ENCODE measurements at places on chromosomes 3 and 15. TPM values are rescaled to one million over a fixed set of nuclear protein-coding genes. Genes with fewer than 3 reads are reported as not detected.
A peak's percentile ranks its signal among the peaks of the same experiment; 100 is the strongest.

DNA sequence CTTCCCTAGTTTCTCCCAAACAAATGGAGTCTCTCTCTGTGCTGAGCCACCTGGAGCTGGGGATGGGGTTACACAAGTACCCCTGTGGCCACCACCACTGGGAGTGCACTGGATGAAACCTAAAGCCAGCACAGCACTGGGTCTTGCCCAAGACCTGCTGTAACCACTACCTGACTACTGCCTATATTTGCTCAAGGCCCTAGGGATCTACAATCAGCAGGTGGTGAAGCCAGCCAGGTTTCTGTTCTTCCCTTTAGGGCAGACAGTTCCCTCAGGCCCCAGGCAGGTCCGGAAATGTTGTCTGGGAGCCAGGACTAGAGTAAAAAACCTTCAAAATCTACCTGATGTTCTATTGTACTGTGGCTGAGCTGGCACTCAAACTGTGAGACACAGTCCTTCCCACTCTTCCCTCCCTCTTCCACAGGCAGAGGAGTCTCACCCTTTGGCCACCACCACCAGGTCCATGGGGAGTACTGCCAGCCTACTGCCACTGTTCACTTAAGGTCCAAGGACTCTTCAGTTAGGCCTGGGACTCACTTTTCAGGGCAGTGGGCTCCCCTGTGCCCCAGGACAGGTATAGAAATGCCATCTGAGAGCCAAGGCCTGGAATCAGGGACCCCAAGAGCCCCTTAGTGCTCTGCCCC lies 23.8 kb downstream of the C3orf20 start:
- H3K27ac ChIP-seq, result no peak overlapping the region
- peaks cover 10% of the 10 kb centered on the region for H3K27me3 ChIP-seq
- H3K4me1 ChIP-seq, result no peaks in the 10 kb centered on the region
- no peak for DNase-seq
- H3K4me3 ChIP-seq, result no peak overlapping the region

DNA sequence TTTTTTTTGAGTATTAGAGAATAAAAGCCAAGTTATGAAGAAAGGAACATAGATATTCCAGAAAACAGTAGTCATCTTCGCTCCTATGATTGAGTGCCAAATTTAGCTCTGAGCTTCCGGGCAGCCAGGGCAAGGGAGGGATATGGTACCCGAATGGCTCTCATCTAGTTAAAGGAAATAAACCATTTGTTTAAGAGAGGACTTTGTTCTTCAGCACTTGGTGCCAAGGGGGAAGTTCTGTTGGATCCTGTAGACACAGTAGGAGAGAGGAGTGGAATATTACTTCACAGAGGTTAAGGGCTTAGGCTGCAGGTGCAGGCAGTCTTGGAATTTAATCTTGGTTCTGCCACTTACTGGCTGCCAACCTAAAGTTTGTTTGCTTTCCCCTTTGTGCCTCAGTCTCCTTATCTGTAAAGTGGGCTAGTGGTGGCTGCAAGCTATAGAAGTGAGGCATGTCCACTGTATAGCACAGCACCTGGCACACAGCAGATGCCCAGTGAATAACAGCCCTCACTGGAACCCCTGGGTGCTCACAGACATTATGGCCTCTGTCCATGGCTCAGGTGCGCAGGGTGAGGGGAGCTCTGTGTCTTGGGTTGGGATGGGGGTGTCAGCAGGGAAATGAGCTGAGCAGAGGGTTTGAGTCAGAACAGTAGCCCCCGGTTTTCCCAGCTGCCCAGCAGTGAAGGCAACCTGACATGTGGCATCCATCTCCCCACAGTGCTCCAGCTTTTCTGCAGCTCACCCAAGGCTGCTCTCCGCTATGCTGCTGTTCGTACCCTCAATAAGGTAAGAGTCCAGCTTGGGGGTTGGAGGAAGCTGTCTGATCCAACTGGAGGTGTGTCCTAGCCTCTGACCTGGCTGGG lies 10.4 kb downstream of the COPG1 start:
- no peaks in the 10 kb centered on the region for H3K4me1 ChIP-seq
- no peaks in the 10 kb centered on the region for H3K27me3 ChIP-seq
- no peak overlapping the region for H3K4me3 ChIP-seq
- no peak for DNase-seq
- no peak overlapping the region for H3K27ac ChIP-seq

DNA sequence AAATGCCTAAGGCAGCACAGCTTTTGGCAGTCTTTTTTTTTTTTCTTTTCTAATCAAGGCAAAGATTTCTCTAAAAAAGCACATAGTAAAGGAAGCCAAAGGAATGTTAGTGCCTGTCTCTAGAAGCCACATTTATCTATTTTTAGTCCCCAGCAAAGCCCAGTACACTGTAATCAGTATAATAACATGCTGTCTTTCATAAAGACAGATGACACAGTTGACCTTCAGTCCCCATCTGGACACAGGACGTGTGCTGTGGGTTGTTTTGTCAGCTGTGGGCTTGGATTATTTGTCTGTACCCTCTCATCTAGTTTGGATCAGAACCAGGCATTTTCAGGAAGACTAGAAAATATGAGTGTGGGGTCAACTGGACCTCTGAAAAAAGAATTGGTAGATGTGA lies 110.4 kb upstream of the CTNNB1 start:
- H3K27me3 ChIP-seq, result peaks cover 2% of the 10 kb centered on the region
- H3K4me1 ChIP-seq, result peaks cover 3% of the 10 kb centered on the region
- no peak overlapping the region for H3K4me3 ChIP-seq
- no peak overlapping the region for H3K27ac ChIP-seq
- DNase-seq, result no peak

- H3K4me1 ChIP-seq, result peaks cover 37% of the 10 kb centered on the region
- peaks cover 4% of the 10 kb centered on the region for H3K36me3 ChIP-seq
- peak; percentile 60 for DNase-seq
These were observed 26.7 kb downstream of the FLNB start for GRCh38 chr3:58034738-58035523.

DNA sequence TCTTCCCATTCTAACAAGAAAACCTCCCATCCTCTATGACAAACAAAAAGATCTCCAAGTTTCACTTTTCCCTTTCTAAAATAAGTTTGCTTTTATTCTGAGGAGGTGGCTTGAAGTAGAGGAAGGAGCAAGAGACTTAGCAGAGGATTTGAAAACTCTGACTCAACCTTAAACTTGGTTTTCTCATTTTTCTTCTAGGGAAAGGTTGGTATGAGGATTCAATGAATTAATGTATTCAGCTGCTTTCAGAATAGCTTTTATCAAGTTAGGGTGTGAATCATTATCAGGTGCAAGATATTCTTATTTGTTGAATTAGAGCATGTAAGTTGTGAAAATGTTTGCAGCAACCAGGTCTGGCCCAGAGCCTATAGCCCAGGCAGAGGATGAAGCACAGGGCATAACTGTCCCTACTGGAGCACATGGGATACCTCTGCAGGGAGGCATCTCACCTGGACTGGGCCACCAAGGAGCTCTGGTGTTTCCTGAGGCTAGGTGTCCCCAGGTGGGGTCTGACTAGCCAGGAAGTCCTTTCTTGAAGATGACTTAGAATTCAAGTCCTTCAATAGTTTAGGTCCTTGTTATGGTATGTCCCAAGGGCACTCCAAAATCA lies 42.3 kb downstream of the SATB1 start:
- peaks cover 77% of the 10 kb centered on the region for H3K36me3 ChIP-seq
- H3K4me1 ChIP-seq, result peaks cover 74% of the 10 kb centered on the region
- H3K4me3 ChIP-seq, result no peak overlapping the region

DNA sequence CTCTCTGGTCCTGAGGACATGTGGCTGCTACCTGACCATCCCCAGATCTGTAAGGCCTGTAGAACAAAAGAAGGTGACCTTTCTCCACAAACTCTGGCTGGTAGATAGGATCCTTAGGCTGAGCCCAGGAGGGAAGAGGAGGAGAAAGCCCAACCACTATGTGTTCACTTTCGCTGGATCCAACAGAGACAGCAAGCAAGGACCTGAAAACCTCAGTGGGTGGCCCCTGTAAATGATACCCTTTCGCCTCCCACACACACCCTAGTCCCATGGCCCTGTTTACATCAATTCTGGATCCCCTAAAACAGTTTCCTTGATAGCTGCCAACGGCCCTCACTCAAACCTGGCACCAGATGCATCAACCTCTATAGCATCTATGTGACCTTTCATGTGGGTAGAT lies 22.4 kb downstream of the CCDC12 start:
- H3K4me3 ChIP-seq, result peak overlapping the region; percentile 55
- no peak for DNase-seq
- H3K4me1 ChIP-seq, result peaks cover 87% of the 10 kb centered on the region
- no peaks in the 10 kb centered on the region for H3K27me3 ChIP-seq
- peak overlapping the region; percentile 79 for H3K27ac ChIP-seq

- peaks cover 13% of the 10 kb centered on the region for H3K4me1 ChIP-seq
- no peak overlapping the region for H3K27ac ChIP-seq
- H3K27me3 ChIP-seq, result peaks cover 21% of the 10 kb centered on the region
These were observed 36.4 kb downstream of the WWTR1 start for GRCh38 chr3:149621218-149622005.

GRCh38 chr3:154582501-154582900 lies 152.5 kb upstream of the GPR149 start:
- no peaks in the 10 kb centered on the region for H3K4me1 ChIP-seq
- H3K27ac ChIP-seq, result no peak overlapping the region
- no peaks in the 10 kb centered on the region for H3K27me3 ChIP-seq
- no peak for DNase-seq

DNA sequence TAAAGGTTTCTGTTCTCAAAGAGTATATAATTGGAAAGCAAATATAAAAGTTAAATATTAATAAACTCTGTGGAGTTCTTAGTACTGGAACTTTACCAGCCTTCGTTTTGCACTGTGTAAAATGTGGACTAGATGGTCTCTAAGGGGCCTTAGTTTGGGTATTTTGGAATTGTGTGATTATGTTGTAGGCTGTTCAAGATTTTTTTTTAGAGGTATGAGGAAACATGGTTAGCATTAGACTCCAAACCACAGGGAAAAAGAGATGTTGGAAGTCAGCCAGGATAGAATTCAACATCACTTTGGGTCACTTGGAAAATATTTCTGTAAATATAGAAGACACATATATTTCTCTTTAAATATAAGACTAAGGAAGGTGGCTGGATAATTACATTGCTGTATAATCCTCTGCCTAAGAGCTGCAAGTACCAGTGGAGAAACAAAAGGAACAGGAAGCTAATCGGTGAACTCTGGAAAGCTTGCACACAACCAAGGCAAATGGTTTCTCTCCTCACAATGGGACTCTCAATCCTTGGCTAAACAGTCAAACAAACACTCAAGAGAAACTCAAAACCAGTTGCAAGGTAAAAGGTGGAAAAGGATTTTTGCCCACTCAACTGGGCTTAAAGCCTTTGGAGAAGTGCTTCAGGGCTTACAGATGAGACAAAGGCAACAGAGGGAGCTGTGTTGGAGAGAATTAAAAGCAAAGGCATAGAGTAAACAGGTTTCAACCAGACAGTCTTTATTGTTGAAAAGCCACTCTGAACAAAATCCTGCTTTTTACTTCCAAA lies 141.7 kb downstream of the NR1D2 start:
- no peaks in the 10 kb centered on the region for H3K27me3 ChIP-seq
- DNase-seq, result no peak
- H3K36me3 ChIP-seq, result no peaks in the 10 kb centered on the region
- H3K4me3 ChIP-seq, result no peak overlapping the region

DNA sequence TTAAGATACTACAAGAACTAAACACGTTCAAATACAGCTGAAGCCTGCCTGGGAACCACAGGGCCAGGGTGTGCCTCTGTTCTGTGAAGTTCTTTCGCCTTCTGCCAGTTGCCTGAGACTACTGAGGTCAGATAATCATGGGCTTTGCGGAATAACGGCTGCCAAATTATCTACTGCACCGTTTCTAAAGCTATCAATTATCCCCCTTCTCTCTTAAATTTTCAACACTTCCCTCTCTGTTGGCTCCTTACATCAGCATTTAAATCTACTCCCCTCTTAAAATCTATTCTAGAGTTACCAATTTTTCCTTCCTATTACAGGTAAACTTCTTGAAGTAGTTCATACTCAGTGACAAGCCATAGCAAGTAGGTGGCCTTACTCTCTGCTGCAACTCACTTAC lies 6.2 kb upstream of the NEO1 start:
- H3K27me3 ChIP-seq, result peaks cover 31% of the 10 kb centered on the region
- no peak for DNase-seq
- H3K4me1 ChIP-seq, result peaks cover 2% of the 10 kb centered on the region
- no peak overlapping the region for H3K27ac ChIP-seq
- no peaks in the 10 kb centered on the region for H3K36me3 ChIP-seq
- H3K4me3 ChIP-seq, result no peak overlapping the region

- H3K4me3 ChIP-seq, result peak overlapping the region; percentile 91
- H3K4me1 ChIP-seq, result peaks cover 67% of the 10 kb centered on the region
- no peaks in the 10 kb centered on the region for H3K27me3 ChIP-seq
- H3K36me3 ChIP-seq, result peaks cover 41% of the 10 kb centered on the region
- DNase-seq, result no peak
- no peak overlapping the region for H3K27ac ChIP-seq
These were observed 2.4 kb downstream of the KPNA4 start for GRCh38 chr3:160562952-160563351.

DNA sequence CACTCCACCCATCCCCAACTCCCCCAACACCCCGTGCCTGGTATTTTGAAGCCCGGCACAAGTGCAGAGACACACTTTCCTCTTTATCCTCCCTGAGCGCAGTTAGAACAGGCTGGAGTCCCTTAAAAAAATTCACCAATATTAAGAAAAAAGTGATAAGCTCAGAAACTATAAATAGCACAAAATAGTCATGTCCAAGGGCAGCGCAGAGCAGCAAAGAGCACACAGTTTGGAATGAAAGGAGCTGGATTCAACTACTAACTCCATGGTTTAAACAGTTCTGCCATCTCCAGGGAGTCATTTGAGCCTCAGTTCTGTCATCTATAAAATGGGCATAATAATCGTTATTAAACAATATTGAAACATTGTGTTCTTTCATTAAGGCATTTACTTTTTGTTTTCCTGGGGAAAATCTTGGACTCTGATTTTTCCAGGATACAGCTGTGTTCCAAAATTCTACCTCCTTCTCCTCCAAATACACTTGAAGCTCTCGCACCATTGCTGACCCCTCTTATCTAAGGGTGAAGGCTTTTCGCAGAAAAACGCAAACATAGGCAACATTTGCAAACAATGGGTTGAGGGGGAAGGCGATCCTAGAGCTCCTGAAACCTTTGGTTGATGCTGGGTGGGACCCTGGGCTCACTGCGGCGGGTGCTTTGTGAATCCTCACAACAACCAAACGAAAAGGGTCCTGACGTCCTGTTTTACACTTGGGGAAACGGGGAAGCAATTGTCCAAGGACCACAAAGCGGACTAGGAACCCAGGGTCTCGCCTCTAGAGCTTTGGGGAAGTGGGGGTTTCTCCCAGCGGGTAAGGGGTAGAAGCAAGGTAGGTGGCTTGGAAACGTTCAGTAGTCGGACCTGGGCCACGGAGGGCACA lies 41.8 kb downstream of the EPHB3 start:
- H3K27ac ChIP-seq, result no peak overlapping the region
- H3K4me1 ChIP-seq, result peaks cover 8% of the 10 kb centered on the region
- no peak for DNase-seq
- peaks cover 56% of the 10 kb centered on the region for H3K27me3 ChIP-seq

- H3K36me3 ChIP-seq, result no peaks in the 10 kb centered on the region
- no peaks in the 10 kb centered on the region for H3K4me1 ChIP-seq
- no peak overlapping the region for H3K27ac ChIP-seq
- no peak overlapping the region for H3K4me3 ChIP-seq
- peaks cover 7% of the 10 kb centered on the region for H3K27me3 ChIP-seq
These were observed 162.1 kb downstream of the TBC1D2B start for GRCh38 chr15:77915261-77915960.

Gene HIGD1A
- total RNA-seq, result 55.3 TPM

Gene GRAMD2A
- not detected for total RNA-seq

Gene VPS8
- total RNA-seq, result 47.6 TPM

Gene TRH
- total RNA-seq, result not detected

Gene CYP8B1
- total RNA-seq, result not detected

Gene KBTBD13
- not detected for total RNA-seq

Gene CCR9
- total RNA-seq, result not detected

Gene RPS17
- 1,800 TPM for total RNA-seq

Gene SLC6A1
- not detected for total RNA-seq

Gene IQCB1
- 35.8 TPM for total RNA-seq

Gene DAZL
- not detected for total RNA-seq

Gene TMEM207
- not detected for total RNA-seq
